ENCODE measurements at places on chromosomes 1 and 21. TPM values are rescaled to one million over a fixed set of nuclear protein-coding genes. Genes with fewer than 3 reads are reported as not detected.

Gene NCMAP
- total RNA-seq, result not detected

Gene AUNIP
- 7.3 TPM for total RNA-seq

Gene SPATA6
- total RNA-seq, result 0.35 TPM

Gene GFI1
- 70.9 TPM for total RNA-seq

Gene SHISA4
- total RNA-seq, result 0.24 TPM

Gene WARS2
- 19.4 TPM for total RNA-seq

Gene FCRL3
- total RNA-seq, result 10.5 TPM

Gene KCNK1
- 1.1 TPM for total RNA-seq

Gene SYCP1
- not detected for total RNA-seq

Gene RGS8
- not detected for total RNA-seq

Gene NBPF10
- 0.89 TPM for total RNA-seq

Gene SLC44A5
- 0.29 TPM for total RNA-seq

Gene NBPF6
- not detected for total RNA-seq

Gene OPRD1
- not detected for total RNA-seq

Gene C1QC
- 1.4 TPM for total RNA-seq

Gene S100A7A
- total RNA-seq, result not detected

Gene WDR64
- total RNA-seq, result not detected

Gene MIXL1
- not detected for total RNA-seq

Gene SPRR1A
- not detected for total RNA-seq

Gene HSD3B2
- not detected for total RNA-seq

Gene KRTAP19-6
- total RNA-seq, result not detected

Gene GSTM1
- total RNA-seq, result not detected

Gene VWA5B1
- not detected for total RNA-seq

Gene PAQR6
- 1.9 TPM for total RNA-seq

Gene PPM1J
- 0.33 TPM for total RNA-seq

Gene HOOK1
- total RNA-seq, result 4.4 TPM

Gene ATAD3C
- total RNA-seq, result 1.9 TPM

Gene RNF186
- not detected for total RNA-seq

Gene TTC34
- total RNA-seq, result 1.1 TPM

Gene TTLL7
- 0.85 TPM for total RNA-seq

Gene NUDT4B
- 0.69 TPM for total RNA-seq

Gene MSH4
- total RNA-seq, result 0.50 TPM

Gene GPR37L1
- total RNA-seq, result not detected

Gene DNASE2B
- not detected for total RNA-seq

Gene KCNH1
- not detected for total RNA-seq

Gene HAX1
- total RNA-seq, result 153 TPM
